ENCODE measurements at places on chromosomes 7 and 10.

DNA sequence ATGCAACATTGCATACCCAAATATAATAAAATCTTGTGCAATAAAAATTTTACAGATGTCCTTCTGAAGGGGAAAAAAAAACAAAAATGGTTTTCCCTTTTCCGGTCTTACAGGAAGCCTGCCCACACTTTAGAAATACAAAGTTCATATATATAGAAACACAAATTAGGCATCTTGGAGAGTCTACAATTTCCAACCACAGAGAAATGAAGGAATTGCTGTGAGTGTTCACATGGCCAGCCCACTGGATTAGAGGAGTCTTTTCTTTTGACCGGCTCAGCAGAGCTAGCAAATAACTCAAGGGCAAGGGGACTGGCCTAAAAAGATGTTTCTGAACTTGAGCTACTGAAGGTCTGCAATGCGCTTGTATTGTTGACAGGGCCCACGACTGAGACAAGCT lies 92.4 kb downstream of the GLI3 start:
- DNase-seq: no peak

GRCh38 chr7:134414109-134414508 lies 44.8 kb downstream of the AKR1B1 start:
- DNase-seq: no peak

DNA sequence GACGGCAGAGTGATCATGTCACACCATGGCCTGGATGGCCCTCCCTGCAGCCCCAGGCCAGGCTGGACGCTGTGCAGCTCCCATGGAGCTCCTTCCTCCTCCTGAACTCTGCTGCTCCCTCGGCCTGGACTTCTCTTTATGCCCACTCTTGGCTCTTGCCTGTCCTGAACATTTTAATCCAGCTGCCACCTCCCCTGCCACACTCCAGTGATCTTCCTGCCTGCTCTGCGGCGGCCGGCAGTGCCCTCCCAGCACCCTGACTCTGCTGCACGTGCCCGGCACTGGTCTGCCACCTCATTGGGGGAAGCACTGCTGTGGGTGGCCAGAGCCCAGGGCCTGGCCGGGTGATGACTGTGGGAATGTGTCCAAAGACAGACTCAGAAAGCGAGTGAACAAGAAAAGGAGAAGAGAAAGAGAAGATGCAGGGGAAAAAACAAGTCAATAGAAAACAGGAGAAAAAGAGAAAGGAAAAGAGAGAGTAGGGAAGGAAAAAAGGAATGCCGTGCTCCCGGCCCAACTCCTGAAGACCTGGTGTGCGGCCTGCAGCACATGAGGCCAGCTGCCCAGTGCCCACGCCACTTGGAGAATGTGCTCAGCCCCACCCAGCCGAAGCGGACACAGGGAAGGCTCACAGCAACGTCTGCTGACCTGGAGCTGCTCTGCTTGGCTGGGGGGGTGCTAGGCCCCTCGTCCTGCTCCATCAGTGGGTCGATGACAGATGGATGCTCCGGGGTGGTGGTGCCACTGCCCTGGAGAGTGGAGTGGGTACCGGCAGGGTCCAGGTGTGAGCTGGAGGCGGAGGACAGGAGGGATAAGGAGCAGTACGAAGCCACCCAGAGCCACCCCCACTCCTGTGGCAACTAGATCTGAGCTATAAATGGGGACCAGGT lies 115.9 kb downstream of the DLG5 start:
- no peak for DNase-seq

DNA sequence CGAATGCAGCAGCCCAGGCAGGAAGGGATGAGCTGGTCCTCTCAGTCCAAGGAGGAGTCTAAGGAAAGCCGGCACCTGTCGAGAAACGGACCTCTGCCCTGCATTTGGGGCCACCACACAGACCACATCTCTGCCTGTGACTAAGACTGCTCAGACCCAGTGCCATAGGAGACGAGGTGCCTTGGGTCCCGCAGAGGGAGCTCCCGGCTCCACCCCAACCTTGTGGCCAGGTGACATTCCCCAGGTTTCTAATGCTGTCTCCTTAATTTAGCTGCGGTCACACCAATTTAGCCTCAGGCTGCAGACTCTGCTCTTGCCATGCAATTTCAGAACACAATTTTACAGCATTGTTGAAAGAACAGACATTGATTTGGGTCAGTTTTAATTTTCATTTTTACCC lies 22.8 kb upstream of the CRHR2 start:
- no peak for DNase-seq

DNA sequence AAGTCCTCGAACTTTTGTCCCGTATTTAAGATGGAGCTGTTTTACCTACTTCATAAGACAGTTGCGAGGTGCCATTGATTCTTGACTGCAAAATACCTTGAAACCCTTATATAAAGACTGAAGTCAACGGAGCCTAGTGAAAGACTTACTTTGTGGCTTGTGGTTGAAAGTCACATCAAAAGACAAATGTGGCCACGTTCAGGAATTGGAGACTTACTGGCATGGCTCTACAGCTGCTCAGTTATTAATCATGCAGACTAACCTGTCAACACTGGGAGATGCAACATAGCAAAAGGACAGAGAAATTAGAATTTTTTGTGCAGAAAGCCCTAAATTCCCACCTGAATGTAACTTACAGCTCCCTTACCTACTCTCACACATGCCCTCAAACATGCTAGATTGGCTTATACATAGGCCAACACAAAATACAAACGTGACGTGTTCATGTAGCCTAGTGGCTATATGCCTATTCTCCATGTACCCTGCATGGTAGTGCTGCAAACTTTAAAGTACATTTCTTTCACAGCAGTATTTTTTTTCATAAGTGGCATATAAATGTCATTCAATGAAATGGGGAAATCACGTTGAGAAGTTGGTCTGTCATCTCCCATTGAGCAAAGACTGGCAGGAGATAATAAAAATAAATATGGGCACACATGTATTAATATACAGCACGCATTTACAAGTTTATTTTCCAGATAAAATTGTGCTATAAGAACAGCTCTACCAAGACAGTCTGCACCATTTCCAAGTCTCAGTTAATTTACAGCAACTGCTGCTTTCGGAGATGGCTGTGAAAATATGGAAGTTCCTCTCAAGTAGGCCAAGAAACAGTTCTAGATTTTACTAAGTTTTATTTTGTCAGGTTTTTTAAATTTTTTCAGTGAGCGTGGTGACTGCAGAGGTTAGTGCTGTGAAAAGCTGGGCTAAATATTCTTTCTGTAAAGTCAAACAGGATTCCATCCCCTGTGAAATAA lies 170.4 kb upstream of the C7orf33 start:
- DNase-seq: no peak

- no peak for DNase-seq
Observed at GRCh38 chr10:12556039-12556438, 206.7 kb downstream of the CAMK1D start.

DNA sequence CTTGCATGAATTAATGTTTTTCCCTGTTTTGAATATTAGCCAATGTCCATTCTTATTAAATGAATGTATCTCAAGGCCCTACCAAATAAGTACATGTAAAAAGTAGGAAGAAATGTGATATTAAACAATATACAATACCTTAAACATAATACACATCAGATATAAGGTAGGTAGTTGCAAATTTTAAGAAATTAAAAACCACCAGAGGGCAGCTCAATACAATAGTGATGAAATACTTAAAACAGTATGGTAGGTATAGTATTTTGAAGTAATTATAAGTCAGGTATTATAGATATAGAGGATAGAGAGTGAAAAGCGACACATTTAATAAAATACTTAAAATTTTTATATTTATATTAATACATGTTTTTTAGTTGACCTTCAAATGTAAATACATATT lies 43.6 kb upstream of the CDK14 start:
- no peak for DNase-seq

GRCh38 chr7:95526128-95526738 lies 40.5 kb downstream of the ASB4 start:
- DNase-seq: no peak

DNA sequence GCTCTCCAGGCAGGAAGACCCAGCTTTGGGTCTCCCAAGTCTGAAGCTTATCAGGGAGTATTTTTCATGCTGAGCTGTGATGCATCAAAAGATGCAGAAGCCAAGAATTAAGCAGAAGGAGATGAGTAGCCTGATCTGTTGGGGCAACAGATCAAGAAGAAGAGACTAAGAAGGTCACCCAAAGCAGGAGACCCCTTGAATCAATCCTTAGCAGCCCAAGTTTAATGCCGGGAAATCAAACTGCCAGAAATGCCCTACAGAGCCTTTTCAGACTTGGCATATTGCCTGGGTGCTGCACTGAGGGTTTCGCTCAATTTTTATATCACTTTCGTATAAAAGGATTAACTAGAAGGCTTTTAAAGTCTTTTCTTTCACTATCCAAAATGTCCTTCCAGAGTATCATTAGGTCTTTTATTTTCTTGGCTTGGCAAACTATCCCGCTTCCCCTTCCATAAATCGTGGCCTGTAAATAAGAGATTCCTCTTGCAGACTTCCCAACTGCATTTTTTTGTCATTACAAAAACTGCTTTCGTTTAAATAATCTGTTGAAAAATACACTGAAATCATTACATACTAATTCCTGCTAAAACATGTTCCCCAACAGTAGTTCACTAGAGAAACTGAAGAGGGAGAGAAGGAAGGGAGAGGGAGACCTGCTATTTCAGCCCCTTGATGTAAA lies 49.0 kb upstream of the STK17A start:
- no peak for DNase-seq

DNA sequence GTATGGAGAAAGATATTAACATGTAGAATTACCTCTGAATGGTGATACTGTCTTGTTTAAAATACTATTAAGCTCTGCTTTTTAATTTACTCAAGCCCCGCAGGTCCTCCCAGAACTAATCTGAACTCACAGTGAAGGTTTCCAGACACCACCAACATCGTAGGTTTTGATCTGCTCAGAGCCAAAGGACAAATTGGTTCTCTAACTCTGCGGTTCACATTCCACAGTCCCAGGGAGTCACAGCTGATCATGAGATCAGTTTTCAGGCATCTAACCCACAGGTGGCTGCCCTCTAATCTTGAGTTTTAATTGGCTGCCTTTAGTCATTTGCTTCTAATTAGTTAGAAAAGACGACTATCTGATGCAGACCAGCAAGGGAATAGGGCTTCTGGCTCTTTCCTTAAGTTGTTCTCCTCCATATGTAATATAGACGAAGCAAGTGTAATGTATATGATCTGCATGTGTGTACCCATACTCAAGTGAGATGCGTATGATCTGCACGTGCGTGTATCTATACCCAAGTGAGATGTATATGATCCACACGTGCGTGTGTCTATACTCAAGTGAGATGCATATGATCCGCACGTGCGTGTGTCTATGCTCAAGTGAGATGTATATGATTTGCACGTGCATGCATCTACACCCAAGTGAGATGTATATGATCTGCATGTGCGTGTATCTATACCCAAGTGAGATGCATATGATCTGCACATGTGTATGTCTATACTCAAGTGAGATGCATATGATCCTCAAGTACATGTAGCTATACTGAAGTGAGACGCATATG lies 331.5 kb upstream of the NPVF start:
- DNase-seq: no peak

Data from neuronal stem cell (in vitro differentiated cells).